GM12891 (cell line): ENCODE measurements at places on chromosomes 3 and 15.

DNA sequence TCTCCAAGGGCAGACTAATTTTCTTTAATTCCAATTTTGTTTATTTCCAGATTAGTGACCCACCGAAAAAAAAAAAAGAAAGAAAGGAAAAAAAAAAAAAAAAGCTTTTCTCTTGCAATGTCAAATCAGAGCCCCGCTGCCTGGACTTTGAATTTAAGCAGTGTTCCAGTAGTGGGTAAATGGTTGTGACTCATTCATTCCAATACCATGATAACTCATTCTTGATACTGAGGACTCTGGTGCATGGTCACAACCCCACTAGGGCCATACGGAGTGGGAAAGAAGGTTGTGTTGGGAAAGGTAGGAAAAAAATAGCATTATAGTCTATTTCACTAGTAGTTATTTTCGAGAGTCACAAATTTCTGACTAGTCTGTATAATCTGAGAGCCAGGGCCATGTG lies 59.1 kb upstream of the COL8A1 start:
- DNase-seq, result no peak

DNA sequence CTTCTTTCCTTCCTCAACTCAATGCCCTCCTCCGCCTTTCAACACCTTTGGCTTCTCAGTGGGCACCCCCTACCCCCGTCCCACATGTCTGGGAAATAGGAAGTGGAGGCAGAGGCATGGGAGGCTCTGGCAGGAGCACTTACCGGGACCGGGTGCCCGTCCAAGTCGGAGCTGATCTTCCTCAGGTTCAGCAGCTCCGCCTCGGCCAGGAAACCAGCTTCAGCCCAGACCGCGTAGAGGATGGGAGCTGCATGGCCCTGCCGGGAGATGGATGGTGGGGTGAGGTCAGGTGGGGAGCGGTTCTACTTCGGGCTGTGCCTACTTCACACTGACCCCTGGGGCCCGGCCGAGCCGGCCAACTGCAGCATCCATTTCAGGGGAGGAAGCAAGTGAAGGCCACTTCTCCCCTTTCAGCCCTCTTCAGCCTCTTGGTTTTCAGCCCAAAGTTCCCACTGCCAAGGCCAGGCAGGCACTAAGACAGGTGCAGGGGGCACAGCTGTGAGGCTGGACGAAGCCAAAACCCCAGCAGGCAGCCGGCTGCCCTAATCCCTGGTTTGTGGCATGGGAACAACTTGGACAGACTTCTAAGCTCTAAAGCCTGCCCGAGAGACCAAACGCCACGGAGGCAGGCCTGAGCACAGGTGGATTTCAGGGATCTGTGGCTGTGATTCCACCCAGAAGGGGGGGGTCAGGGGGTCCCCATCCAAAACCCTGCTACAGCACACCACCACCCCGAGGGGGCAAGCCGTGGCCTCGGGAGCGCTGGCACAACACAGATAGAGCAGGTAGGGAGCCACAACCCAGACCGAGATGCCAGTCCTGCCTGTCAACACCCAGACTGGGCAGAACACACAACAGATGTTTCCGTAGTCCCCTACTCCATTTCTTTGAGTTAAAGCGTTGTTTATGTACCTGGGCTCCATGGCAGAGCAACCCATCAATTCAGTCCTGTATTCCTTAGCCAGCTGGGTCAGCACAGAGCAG lies 14.5 kb downstream of the TKT start:
- DNase-seq, result no peak

DNA sequence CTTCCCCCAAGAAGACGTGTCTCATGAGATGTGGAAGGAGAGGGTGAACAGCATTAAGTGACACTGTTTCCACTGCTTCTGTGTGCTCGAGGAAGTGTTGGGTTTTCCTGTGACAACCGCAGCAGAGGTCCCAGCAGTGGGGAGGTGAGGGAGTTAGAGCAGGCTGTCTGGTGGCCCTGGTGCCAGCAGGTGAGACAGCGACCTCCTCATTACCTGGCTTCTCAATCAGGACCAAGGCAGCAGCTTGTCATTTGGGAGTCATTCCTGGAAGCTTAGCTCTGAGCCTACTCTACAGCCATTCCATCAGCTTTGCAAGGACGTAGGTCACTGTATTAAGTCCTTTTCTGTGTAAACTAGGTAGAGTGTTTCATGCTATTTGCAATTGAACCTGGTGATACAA lies 63.3 kb upstream of the RGMA start:
- no peak for DNase-seq

DNA sequence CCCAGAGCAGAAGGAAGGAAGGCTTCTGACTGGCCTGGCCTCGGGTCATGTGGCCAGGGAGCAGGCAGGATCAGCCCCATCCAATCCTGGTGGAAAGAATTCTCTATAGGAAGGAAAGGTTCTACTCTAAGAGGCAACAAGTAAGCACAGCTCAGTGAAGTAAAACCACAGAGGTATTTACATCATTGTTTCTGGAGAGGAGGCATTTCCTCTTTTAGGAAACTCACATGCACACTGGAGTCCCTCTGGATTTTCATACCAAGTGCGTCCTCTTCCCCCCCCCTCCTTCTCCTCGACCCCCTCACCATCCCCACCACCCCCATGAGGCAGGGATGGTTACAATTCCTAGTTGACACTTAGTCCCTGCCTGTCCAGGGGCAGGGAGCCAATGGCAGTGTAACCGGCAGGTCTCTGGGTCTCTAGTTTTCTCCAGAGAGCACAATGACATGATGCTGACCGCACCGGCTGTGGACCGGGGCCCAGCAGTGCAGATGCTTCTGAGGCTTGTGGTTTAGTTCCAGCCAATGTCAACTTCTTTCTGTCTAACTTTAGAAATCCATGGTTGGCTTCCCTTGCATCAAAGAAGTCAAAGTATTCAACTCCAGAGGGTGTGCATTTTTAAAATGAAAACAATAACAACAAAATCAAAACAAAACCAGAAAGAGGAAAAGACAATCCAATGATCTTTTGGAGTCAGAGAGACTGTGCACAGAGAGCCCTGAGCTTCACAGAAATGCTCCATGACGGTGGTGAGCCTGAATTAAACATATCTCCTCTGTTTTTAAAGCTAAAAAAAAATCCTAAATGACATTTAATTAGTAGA lies 230.3 kb upstream of the TLE3 start:
- DNase-seq, result no peak

- DNase-seq, result no peak
Measured at GRCh38 chr3:71657831-71658530, 67.2 kb downstream of the EIF4E3 start.

DNA sequence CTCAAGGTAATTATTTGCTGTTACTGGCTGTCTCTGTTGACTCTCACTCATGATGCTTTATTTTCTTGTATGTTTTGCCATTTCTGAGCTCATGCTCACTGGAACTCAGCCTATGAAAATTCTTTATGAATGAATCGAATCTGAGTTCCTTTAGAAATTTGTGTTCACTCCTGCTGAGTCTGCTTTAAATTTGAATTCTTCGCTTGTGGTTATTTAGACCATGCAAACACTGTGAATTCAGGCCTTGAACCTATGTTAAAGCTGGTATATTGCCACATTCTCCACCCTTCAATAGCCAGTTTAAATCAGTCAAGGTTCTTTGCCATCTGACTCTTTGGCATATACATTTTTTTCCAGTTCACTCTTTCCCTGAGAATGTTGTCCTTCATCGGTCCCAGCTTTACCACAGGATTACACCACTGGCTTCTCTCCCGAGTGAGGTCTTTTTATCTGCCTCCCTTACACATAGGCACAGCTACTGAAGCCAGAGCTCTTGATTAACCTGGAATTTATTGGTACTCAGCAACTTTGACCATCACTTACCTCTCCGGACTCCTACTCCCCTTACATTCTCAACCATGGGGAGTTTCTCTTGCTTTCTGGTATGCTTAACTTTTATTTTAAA lies 400.6 kb downstream of the VPS13C start:
- DNase-seq, result no peak

DNA sequence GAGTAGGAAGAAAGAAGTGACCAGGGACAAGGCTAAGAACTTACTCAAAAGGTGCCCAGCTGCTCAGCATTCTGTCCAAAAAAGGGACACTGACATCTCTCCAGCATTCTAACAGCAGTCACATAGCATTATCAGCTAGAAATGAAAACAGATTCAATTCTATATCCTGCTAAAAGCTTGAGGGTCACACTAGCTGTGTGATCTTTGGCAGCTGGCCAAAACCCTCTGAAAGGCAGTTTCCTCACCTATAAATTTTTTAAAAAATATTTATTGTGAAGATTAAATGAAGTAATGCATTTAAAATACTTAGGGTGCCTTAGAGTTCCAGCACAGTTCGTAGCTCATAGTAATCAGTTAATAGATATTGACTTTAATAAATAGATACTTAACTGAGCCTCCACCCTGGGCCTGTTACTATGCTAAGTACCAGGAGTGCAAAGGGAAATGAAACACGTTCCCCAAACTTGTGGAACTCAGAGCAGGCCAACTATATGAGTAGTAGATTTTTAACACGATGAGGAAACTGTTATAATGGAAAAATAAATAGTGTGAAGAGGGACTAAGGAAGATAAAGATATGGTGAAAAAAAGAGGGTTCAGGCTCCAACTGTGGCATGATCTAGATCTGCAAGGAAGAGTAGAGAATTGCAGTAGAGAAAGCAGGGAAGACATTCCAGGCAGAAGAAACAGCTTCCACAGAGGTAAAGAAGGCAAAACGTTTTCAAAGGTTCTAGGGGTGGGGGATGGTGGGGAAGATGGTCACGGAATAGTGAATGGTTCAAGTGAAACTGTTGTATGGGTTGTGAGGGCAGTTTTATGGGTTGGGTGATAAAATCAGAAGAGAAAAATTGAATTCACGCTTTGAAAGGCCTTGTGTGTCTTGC lies 11.4 kb downstream of the CD86 start:
- DNase-seq, result no peak

- DNase-seq, result no peak
Measured at GRCh38 chr3:16229681-16230080, 35.1 kb downstream of the DPH3 start.

DNA sequence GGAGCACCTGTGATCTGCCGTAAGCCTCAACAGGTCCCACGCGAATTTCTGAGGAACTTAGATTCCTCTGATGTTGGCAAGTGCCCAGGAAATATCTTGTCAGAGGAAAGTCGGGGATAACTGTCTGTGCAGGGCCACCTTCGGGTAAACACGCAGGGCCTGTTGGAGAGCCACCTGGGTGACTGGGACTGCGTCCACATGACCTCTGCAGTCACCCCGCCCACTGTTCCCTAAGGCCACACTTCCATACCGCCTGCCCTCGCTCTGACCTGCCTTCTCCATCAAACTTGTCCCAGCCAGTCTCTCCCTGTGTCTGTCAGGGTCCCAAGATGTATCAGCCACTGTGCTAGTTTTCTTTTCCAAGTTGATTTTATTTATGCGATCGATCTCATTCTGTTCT lies 28.7 kb downstream of the BFSP2 start:
- no peak for DNase-seq

GRCh38 chr3:50523279-50523811 lies 19.9 kb upstream of the CACNA2D2 start:
- DNase-seq, result no peak

DNA sequence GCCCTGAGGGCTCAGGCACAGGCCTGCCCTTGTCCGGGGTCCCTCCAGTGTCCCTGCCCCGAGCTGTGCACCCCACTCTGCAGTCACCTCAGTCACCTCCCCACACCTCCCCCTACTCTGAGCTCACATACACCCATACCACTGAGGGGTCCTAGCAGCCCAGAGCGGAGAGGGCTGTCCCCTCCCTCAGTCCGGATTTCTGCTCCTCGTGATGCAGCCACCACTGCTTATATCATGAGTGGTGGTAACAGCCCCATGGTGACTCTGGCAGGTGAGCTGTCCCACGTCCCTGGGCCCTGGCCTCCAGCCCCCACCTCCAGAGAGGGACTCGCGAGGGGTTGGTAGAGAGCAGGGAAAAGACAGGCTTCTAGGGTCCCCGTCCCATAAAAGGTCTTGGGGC lies 8.0 kb downstream of the CSPG4 start:
- no peak for DNase-seq

GRCh38 chr3:23900744-23901143 lies 16.0 kb downstream of the NKIRAS1 start:
- DNase-seq, result no peak

DNA sequence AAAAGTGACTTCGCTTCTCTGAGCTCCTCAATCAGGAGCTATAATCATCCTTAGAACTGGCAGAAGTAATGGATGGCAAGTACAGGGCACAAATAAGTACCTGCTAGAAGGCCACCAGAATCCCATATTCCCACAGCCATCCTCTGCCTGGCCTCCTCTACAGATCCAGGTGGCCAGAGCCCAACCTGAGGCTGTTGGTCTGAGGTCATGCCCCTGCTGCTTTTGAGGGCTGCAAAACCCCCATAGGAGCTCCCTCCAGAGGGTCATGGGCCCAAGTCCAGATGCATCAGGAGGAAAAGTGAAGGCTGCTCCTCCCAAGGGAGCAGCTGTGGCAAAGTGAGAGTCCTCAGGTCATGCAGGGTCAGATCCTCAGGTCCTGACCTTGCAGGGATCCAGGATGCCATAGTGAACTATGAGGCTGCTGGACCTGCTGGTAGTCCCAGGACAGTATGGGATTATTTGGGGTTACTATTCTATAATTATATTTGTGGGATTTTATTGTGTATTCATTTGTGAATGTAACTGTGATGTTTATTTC lies 3.0 kb upstream of the PLCD1 start:
- no peak for DNase-seq

DNA sequence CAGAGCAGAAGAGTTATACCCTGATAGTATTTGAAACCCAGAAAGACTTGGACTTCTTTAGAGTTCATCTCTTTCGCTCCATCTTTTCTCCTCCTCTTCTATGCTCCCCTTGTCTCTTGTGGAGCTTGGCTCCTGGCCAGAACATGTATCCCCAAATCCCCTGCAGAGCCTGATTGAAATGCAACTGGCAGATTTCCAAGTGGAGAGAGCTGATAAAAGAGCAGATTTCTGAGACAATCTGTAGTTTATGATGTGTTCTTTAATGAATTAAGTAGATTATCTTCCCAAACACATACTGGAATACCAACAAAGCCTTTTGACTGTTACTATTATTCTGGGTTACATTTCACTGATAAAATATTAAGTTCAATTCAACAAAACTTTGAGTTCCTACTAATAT lies 33.4 kb downstream of the UNC13C start:
- DNase-seq, result no peak

GRCh38 chr3:174193604-174194003 lies 665.5 kb upstream of the NAALADL2 start:
- DNase-seq, result no peak

GRCh38 chr15:76343313-76343996 lies 6.9 kb downstream of the ISL2 start:
- DNase-seq, result no peak
